Skin of body (tissue), 3 donors: ENCODE measurements at places on chromosomes 13 and 19.

DNA sequence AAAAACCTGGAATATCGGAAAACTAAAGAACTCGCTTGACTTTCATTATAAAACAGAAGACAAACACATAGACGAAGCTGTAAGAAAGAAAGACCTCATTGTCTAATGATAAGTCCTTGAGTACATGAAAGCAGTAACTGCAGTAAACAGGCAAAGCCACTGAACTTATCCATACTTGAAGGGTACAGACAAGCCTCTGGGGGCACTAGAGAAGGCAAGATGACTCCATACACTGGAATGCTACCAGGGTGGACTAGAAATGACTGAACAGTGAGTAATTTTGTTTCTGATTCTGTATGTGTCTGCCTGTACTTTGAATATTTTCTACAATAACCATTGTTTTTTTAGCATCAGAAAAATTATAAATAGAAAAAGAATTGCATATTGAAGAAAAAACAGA is 507.9 kb downstream of the UQCRFS1 start:
- DNase-seq, result no peak

DNA sequence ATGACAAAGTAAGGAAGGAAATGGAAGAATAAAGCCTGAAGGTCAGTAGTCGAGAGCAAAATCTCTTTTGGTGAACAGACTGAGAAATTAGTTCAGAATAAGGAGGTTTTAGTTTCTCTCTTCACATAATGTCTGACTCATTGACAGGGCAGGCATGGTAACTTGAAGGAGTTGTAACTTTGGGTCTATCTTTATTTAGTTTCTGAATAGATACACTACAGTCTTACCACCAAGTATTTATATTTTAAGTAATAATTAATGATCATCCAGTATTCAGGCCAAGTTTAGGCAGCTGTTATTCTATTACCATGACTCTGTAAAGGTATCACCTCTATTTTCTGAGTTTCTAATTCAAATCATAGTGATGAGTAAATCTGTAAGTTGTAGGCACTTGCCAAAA is 219.9 kb downstream of the SPRY2 start:
- DNase-seq, result no peak

DNA sequence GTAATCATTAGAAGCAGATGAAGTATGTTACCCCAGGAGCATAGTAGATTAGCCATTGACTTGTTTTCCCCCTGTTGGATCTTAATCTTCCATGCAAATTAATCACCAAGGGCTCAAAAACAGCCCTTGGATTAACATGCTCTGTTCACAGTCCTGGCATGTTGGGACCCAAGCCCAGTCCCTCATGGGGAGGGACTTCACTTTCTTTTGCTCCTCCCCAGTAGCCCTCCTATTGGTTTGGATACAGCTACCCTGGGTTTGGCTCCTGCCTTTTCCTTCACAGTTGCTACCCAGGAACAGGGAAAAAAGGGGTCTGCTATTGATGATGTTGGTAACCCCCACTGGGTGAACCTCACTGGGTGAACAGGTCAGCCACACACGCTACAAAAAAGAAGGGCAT is 16.9 kb upstream of the PARP4 start:
- DNase-seq, result no peak

GRCh38 chr19:35083691-35084508 is 31.7 kb upstream of the FXYD3 start:
- DNase-seq, result no peak

DNA sequence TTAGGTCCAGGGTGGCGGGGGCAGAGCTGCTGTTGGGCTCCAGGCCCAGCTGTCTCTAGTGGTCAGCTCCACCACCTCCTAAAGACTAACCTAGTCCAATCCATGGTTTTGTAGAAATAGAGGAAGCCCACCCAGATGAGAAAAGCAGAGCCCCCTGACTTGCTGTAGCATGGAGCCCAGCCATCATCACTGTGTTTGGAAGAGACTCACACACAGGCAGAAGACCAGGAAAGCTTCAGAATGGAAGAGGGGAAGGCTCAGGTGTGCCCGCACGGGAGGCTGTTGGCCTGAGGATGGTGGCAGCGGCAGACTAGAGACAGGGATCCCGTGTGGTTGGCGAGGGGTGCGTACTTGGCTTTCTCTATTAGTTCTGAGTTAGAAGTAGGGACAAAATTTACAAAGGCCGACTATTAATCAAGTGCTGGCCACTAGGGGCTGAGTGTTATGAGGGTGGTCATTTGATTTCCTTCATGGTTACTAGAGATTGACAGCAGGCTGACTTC is 193.2 kb upstream of the SOX1 start:
- DNase-seq, result no peak

DNA sequence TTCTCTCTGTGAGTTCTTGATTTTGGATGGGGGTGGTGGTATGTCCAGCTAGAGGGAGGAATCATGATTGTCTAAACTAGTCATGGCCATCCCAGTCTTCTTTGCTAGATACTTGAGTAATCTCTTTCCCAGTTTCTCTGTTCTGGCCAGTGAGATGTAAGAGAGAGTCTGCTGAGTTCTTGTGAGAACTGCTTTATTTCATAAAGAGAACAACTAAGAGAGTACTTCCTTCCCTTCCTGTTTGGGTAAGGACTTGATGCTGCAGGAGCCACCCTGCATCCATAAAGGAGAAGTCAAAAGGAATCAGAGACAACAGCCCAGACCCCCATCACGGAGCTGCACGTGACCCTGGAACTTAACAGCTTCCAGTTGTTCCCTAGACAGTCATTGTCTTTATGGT is 3.0 kb upstream of the RASL11A start:
- no peak for DNase-seq

- no peak for DNase-seq
Measured at GRCh38 chr19:31383553-31383952, 34.3 kb upstream of the TSHZ3 start.

DNA sequence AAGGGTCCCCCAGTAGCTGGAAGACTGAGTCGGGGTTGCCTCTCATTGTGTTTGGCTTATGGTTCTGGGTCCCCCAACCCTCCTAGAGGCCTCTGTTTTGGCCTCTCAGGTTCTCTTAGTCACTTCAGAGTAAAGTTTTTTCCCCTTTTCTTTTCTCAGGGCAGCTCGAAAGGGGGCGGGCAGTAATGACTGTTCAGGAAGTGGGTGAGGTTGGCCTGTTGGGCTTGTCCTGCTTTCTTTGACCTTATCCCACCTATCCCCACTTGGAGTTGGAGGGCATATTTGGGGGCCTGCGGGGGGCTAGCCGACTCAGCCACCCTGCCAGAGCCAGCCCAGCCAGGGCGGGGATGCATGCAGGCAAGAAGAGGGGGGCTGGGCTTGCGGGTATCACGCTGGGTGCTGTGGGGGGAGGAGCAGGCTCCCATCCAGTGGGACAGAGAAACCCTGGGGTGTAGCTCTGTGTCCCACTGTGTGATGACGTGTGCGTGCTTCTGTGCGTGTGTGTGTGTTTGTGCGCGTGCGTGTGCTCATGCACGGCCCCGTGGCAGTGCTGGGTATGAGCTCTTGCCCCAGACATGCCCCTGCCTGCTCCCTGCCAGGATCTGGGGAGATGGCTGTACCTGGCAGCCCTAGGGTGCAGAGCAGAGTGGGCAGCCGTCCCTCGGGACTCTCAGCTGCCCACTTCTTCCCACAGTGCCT is 1.4 kb downstream of the CIC start:
- DNase-seq, result no peak

DNA sequence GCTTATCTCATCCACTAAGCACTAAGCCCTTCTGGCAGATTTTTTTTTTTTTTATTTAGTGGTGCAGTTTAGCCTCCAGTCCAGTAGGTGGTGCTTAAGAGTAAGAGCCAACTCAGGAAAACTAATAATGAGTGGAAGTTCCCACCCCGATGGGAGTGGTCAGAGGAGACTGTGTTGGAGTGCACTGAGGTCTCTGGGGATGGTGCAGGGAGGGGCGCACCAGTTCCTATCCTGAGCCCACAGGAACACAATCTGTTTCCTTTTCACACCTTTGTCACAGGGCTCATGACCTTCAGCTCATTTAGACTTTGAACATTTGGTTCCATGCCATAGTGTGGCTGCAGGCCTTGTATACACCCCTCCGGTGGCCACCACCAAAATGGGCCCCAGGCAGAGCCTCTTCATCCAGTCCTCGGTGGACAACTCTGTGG is 367.4 kb downstream of the SPRY2 start:
- DNase-seq, result peak; percentile 10

DNA sequence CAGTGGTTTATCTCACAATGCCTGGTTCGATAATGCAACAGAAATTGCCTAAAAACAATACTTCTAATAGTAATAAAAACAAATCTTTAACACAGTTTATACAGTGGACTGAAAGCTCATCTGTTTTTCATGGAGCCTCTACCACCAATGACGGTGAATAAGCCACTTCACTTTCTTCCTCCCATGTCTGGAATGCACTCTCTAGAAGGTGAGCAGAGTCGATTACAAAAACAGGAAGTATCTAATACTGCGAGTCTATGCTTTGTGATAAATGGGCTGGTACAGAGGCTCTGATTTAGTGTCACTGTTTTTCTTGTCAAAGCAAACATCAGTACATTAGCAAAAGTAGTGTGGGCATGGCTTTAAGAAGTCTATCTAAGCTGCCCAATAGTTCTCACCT is 1348.6 kb upstream of the SLC10A2 start:
- no peak for DNase-seq
